Cardiac muscle cell (in vitro differentiated cells and primary cell): ENCODE measurements at places on chromosomes 2 and 18.

DNA sequence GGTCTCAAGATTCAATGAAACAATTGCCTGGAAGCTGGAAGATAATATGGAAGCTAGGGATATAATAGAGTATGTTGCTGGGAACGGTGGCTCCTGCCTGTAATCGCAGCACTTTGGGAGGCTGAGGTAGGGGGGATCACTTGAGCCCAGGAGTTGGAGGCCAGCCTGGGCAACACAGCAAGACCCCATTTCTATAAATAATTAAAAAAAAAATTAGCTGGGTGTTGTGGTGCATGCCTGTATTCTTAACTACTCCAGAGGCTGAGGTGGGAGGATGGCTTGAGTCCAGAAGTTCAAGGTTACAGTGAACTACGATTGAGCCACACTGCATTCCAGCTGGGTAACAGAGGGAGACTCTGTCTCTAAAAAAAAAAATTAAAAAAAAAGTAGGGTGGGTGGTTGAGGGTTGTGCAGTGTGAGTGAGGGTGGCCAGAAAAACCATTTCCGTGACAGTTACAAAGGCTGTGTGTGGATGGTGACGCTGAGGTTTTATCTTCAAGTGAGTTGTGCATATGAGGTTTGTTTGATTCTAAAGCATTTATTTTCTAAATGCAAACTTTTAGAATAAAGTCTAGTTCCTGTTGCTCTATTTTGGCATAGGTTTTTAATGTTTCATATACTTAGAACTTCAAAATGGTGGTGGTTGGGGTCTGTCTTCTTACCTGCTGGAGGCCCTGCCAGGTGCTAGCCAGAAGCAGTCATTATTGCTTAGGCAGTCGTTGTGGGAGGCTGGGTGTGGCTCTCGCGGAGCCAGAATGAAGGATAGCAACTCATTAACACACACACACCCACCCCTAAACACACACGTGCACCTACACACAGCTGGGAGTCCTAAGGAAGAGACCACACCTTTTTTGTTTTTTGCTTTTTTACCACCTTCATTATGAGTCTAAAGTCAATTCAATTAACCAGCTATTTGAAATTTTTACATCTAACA lies 4.7 kb upstream of the IL1R2 start:
- no peak for DNase-seq

DNA sequence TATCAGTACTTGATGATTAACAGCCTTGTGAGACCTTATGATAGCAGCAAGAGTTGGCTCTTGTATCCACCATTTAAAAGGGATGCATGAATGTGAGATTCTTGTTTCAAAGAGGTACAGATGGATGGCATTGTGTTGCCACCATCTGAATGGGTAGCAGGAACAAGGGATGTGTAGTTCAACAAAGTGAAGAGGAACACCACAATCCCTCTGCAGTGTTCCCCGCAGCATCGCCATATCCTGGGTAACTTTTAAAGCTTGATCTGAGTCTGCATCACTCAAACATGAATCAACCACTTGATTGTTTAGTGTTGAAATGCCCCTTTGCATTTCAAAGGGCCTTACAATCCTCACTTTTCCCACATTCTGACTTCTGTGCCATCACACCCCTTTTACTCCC lies 106.7 kb downstream of the SS18 start:
- no peak for DNase-seq

DNA sequence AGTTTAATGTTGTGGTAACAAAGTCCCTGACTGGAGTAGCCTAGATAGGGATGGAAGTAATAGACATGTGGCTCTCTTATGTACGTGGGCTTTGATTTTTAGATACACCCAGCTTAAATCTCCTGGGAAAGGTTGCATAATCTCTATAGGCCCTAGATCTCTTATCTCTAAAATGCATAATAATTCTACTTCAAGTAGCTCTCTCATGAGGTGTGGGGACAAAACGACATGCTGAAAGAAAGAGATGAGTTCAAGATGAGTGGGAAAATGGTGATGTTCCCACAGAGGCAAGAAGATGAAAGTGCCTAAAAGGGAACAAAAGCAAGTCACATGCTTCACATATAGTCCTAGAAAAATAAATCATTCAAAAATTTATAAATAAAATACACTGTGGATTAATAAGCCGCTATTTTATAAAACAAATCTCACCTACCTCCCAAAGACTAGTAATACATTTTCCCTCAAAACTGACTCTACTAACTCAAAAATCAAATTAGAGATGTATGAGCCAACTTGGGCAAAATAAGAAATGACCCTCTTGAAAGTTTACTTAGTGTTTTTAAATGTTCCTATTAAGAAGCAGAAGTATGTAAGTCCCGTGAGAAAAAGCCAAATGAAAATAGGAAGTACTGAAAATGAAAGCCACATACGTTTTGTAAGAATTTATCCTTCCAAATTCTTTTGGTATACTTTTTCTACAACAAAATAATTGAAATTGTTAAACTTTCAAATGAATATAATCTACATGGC lies 148.2 kb upstream of the ITGA4 start:
- DNase-seq, result no peak

DNA sequence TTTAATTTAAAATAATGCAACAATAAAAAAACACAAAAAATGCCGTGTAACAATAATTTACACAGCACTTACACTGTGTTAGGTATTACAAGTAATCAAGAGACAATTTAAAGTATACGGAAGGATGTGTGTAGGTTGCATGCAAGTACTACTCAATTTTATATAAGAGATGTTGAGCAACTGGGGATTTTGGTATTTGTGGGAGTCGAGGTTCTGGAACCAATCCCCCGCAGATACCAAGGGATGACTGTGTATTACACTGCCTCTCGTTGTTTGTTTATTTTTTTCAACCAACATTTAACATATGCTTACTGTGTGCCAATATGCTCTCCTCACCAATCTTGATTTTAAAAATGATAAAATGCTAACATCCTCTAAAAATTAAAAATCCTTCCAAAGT lies 24.8 kb downstream of the MAP3K2 start:
- peak; percentile 52 for DNase-seq

DNA sequence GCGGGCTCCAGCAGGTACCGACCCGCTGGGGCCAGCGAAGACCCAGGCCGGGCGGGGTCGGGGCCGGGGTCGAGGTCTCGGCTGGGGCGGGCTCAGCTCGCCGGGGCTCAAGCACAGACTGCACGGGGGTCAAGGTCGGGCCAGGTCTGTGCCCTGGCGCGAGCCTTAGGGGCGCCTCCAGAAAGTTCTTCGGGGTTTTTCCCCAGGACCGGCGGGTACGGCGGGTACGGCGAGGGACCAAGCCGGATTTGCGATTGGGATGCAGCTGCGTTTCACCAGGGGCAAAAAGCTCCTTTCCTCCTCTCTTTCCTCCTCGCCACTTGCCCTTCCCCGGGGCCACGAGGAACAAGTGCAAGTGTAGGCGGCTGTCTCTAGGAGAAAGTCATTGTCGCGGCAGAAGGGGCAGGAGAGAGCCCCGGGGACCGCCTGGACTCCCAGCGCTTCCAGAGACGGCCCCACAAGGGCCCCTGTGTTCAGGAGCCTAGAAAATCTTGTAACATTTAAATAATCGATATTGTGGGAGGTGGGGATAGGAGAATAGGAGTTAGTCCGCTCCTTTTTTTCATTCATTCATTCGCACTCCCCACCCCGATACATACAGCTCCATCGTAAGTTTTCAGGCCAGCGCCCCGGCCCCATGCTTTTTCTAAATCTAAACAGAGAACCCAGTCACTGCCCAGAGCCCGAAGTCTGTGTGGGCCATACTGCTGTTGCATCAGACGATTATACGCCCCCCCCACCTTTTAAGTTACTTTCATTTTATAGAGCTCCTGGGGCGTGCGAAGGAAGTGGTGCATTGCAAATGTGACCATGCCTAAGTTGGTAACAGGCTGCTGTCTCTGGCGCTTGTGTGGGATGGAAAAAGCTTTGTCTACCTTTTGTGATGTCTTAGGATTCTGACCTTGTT lies 679 bp downstream of the PMAIP1 start:
- peak; percentile 80 for DNase-seq

- no peak for DNase-seq
Observed at GRCh38 chr2:40652155-40652554, 200.3 kb upstream of the SLC8A1 start.

DNA sequence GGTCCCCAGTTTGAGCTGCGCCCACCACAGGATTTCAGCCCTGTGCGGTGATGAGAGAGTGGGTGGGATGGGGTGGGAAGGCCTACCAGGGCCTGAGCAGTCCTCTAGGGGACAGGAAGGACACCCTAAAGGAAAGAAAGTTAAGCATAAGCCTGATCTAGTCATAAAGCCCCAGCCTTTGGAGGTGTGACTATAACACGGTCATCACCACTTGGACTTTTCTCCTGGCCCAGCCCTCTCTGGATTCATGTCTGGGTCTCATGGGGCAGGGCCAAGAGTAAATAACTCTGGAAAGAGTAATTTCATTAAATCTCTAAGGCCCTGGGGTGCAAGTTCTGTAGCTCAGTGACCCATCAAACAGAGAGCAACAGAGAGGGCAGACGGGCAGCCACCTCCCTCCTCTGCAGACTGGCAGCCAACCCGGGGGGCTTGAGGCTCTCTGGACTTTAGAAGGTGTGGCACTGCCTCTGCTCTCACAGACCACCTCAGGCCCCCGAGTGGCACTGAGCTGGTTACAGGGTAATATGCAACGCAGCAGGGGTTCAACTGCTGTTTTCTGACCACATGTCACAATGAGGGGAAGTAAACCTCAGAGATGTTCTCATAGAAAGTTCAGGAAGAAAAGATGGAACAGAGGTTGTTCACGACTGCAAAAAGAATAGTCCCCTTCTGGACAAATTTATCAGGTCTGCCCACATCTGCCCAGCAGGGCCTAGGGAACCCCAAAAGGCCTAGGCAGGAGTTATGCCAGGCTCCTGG lies 41.5 kb downstream of the TGFA start:
- no peak for DNase-seq

GRCh38 chr2:240033330-240033678 lies 3.1 kb upstream of the OR6B2 start:
- no peak for DNase-seq

DNA sequence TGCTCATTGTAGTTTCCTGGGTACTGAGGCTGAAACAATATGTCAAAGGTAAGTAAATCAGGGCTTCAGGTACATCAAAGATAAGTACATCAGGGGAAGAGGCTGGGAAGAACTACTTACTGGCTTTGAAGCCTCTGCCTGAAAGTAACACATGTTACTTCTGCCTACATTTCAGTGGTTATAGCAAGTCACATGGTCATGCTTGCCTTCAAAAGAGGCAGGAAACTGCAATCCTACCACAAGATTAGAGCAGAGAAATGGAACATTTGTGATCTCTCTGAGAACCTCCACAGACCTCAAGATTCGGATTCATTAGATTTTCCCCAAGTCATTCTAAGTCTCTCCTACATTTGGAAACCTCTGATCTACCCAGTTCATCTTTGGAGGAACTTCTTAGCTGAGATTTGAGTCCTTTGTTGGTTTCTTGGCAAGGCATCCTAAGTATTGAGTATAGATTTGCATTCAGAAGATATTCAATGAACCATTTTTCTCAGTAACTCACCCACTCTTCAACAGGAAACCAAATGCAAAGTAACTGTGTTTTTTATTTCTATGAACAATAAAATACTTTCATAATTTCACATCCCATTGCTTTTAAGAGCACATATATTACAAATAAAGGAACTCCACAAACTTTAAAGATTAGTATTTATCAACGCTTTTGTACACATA lies 48.5 kb upstream of the CCDC195 start:
- DNase-seq, result no peak

DNA sequence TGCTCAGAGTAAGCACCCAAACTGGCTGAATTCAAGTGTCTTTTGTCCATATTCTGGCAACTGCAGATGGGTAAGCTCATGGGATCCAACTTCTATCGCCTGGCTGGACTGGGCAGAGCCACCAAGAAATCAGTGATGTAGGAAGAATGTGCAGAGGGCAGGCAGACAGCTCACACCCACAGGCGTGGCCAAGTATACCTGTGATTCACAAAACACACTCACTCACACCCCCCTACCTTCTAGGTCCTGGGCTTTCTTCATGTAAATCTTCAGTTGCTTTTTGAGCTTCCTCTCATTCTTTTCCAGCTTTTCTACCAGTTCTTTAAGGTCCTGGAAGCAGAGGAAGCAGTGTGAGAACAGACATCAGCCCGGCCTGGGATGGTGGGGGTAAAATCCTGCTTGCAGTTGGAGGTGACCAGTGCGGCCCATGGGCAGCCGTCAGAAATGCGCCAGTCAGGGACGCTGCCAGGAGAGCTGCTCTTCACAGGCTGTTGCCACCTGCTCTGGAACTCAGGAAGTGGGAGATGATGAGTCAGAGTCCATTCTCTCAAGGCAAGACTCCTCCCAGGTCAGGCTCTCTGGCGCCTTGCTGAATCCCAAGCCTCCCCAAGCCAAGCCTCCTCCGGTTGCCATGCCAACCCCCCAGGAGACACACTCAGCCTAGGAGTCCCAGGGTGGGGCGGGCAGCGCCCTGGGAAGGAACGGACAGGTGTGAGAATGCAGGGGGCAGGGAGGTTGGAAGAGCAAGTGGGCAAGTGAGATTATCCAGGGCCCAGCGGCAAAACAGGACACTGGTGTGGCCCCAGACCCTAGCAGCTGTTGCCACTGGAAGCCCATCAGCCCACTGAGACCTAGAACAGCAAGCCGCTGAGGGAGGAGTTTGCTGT lies 36.2 kb upstream of the ACAA2 start:
- DNase-seq, result peak; percentile 85

GRCh38 chr18:79888016-79888415 lies 63.4 kb downstream of the SLC66A2 start:
- DNase-seq, result no peak

DNA sequence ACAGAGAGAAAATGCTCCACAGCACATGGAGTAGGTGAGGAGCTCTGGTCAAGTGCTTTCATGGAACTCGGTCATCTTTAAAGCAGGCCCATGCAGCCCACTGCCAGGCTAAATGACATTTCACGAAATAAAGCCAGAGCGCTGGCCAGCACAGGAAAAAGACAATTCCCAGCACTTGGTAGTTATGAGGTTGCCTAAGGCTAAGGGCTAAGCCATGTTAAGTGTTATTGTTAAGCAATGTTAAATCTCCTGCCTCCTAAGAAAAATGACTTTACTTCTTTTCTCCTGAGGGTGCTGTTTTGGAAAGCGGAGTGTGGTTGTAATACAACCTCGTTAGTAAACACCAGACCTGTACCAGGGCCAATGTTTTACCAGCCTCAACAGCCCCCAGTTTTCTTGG lies 125.9 kb upstream of the NRP2 start:
- no peak for DNase-seq

- DNase-seq, result no peak
Observed at GRCh38 chr18:62614494-62614893, 91.7 kb downstream of the ZCCHC2 start.

GRCh38 chr2:11889101-11889850 lies 142.8 kb downstream of the LPIN1 start:
- DNase-seq, result no peak

DNA sequence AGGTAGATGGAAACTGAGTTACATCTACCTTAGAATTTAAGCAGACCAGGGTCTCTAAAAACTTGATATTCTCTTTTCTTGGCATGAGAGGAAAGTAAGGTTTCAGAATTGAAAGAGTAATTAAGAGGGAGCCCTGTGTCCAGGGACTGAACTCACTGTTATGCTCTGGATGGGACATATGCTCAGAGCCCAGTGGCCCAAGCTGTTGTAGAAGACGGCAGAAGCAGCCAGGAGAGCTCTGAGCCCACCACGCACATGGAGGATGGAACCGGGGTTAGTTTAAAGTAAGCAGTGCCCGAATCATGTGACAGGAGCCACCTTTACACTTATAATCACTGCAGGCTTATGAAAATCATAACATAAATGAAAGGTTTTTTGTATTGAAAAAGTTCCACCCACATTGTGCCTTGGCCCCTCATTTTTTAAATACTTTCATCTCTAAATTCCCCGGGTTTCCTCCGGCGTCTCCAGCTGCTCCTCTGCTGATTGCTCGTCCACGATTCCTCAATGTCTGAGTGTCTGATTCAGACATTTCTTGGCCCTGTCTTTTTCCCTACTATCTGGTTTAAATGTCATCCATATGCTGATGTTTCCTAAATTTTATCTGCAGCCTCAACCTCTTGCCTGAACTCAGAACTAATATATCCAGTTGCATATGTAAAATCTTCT lies 36.1 kb upstream of the SPTBN1 start:
- no peak for DNase-seq
